B cell (primary cell): ENCODE measurements at places on chromosomes 4 and X.

DNA sequence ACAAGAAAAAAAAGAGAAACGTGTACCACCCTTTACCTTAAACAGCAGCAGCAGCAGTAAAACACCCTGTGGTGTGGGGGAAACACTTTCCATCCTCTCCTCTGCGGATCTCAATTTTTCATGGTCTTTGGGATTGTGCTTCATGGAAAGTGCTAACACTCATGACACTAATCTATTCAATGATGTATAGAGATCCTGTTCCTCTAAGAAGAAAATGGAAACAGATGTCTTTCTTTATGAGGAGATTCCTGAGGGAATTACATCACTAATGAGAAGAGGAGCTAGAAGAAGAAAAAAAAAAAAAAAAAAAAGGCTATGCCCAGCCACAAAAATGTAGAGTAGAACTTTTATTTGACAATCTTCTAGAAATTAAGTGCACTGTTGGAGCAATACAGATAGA lies 62.9 kb upstream of the NDST3 start:
- H3K36me3 ChIP-seq: no peaks in the 10 kb centered on the region
- H3K4me1 ChIP-seq: no peaks in the 10 kb centered on the region
- no peak overlapping the region for H3K4me3 ChIP-seq
- H3K27me3 ChIP-seq: no peaks in the 10 kb centered on the region
- H3K27ac ChIP-seq: no peak overlapping the region
- no peak for DNase-seq

- peaks cover 6% of the 10 kb centered on the region for H3K27me3 ChIP-seq
- DNase-seq: no peak
These were observed 1.2 kb downstream of the SPOCK3 start for GRCh38 chr4:167232805-167233684.

GRCh38 chr4:69115851-69116213 lies 19.6 kb downstream of the UGT2B7 start:
- H3K36me3 ChIP-seq: no peaks in the 10 kb centered on the region
- no peak overlapping the region for H3K27ac ChIP-seq
- H3K4me3 ChIP-seq: no peak overlapping the region
- H3K4me1 ChIP-seq: no peaks in the 10 kb centered on the region
- no peak for DNase-seq

DNA sequence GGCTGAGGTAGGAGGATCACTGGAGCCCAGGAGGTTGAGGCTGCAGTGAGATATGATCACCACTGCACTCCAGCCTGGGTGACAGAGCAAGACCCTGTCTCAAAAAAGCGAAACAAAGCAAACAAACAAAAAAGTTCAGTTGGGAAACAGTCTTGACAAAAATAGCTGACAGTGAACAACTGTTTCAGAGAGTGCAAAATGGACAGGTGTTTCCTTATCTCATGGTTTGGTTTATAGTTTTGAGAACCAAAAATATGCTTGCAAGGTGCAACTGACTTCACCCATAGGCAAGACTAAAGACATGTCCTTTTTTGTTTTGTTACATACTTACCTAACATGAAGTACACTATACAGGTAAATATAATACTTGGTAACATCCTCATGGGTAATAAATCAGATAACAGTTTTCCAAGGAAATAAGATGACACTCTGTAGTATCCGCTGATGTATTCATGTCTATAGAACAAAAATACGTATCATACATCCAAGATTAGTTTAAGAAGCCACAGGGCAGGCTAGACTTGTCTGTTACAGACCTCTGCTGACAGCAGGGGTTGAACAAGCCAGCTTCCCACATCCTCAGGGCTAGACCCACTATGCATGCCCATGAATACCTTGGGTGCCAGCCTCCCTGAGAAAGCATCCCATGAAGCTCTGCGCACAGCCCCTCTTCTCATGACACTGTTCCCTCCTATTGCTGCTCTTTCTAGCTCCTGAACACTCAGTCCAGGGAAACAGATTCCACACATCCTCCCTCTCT lies 59.3 kb downstream of the ABCG2 start:
- H3K36me3 ChIP-seq: no peaks in the 10 kb centered on the region
- DNase-seq: no peak
- H3K27ac ChIP-seq: no peak overlapping the region
- H3K27me3 ChIP-seq: no peaks in the 10 kb centered on the region
- H3K4me1 ChIP-seq: no peaks in the 10 kb centered on the region
- H3K4me3 ChIP-seq: no peak overlapping the region

GRCh38 chr4:40264497-40264896 lies 67.7 kb downstream of the RHOH start:
- no peak for DNase-seq
- H3K4me3 ChIP-seq: no peak overlapping the region
- no peaks in the 10 kb centered on the region for H3K27me3 ChIP-seq
- H3K36me3 ChIP-seq: no peaks in the 10 kb centered on the region
- H3K27ac ChIP-seq: no peak overlapping the region

DNA sequence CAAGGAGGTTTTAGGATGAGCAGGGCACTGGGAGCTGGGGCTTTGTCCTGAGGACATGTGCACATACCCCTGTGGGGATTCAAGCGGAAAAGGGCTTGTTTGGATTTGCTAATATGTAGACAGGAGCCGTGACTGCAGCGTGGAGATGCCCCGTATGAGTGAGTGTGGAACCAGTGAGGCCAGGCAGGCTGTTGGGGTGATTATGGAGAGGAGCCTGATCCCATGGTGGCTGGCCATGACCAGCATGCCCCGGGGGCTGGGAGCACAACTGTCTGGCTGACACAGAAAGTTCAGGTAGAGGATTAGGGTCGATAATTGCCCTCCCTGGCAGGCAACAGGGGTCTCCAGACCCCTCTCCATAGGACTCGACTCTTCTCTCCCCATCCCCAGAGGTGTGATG lies 68.8 kb upstream of the STX18 start:
- no peak overlapping the region for H3K4me3 ChIP-seq
- no peaks in the 10 kb centered on the region for H3K27me3 ChIP-seq
- no peaks in the 10 kb centered on the region for H3K36me3 ChIP-seq
- no peaks in the 10 kb centered on the region for H3K4me1 ChIP-seq
- DNase-seq: no peak

- H3K36me3 ChIP-seq: no peaks in the 10 kb centered on the region
- no peaks in the 10 kb centered on the region for H3K27me3 ChIP-seq
- DNase-seq: no peak
- no peaks in the 10 kb centered on the region for H3K4me1 ChIP-seq
These were observed 88.2 kb upstream of the TFDP3 start for GRCh38 chrX:133306316-133306715.

DNA sequence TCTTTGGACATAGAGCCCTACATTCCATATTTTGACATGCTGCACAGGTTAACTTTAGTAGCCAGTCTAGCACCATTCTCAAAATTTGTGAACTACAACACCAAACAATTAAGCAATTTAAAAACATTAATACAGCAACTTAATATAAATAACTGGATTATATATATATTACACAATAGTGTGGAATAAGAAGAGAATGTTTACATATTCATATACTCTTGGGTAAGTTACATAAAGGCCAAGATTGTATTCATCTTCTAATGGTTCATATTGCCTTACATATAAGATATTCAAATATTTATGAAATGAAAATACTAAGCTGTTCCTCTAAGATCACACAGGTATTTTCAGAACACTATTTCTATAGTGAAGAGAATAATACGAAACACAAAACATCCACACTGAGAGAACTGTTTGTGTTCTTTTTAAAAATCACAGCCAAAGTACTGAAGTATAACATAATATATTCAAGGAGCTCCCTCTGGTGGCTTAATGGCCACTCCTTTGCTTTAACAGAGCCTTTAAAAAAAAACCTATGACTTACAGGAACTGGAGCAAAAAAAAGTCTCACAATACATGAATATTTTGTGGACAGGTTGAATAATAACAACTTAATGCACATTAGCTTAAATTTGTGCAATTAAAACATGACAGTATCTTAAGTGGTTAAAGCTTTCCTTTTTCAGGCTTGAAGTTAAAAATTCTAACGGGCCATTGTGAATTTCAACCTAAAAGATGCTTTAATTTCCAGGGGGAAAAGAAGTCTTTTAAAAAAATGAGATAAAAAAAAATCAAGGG lies 46.2 kb downstream of the NEK1 start:
- H3K4me1 ChIP-seq: no peaks in the 10 kb centered on the region
- DNase-seq: peak; percentile 64
- no peaks in the 10 kb centered on the region for H3K36me3 ChIP-seq
- H3K4me3 ChIP-seq: no peak overlapping the region
- no peak overlapping the region for H3K27ac ChIP-seq

- H3K4me1 ChIP-seq: no peaks in the 10 kb centered on the region
- no peak overlapping the region for H3K4me3 ChIP-seq
- H3K27me3 ChIP-seq: no peaks in the 10 kb centered on the region
- H3K27ac ChIP-seq: no peak overlapping the region
These were observed 327.8 kb downstream of the ADGRL3 start for GRCh38 chr4:61527888-61528287.

DNA sequence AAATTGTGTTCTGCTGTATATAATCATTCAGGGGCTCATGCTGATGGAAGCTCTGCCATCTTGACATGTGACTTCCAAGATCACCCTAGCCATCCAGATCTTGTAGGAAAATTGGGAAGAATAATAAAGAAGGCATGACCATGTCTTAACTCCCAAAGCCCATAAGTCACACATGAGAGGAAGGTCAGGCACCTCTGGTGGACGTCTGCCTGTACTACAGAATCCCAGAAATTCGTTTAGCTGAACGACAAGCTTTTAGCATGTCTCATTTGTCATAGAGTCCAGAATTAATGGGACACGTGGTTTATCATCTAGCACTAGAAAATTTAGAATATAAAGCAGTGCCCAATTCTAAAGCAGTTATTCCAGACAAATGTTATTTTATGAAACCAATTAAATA lies 212.7 kb downstream of the CENPC start:
- H3K36me3 ChIP-seq: no peaks in the 10 kb centered on the region
- no peak overlapping the region for H3K27ac ChIP-seq
- no peaks in the 10 kb centered on the region for H3K4me1 ChIP-seq
- no peak overlapping the region for H3K4me3 ChIP-seq

GRCh38 chr4:168522356-168522755 lies 25.5 kb downstream of the PALLD start:
- H3K27me3 ChIP-seq: no peaks in the 10 kb centered on the region
- H3K36me3 ChIP-seq: no peaks in the 10 kb centered on the region
- no peak overlapping the region for H3K27ac ChIP-seq
- H3K4me3 ChIP-seq: no peak overlapping the region
- DNase-seq: no peak

DNA sequence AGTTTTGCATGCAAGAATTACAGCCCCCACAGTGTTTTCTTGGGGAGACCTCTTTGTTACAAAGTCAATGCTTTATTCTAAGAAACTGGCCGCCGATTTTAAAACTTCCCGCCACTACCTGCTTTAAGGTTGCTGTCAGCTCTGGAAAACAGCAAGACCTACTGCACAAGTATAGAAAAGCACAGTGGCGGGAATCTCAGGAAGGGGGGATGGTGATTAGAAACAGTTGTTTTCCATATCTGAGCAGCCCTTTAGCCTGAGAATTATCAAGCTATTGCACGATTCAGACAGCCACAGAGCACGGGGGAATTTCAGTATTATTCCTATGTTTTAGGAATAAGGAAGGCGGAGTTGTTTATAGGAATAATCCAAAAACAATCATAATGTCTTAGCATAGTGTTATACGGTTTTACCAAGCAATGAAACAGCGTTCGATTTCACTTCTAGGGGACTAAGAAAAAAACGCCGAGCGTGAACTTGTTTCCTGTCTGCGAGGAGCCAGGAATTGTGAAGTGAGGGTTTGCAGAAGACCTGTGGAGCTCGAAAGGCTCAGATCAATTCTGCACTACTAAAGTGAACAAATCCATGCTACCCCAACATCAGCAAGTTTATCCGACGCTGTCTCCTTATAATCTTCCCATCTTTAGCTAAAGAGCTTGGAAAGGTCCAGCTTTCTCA lies 81.3 kb downstream of the HMGN5 start:
- H3K27ac ChIP-seq: no peak overlapping the region
- peak overlapping the region; percentile 59 for H3K4me3 ChIP-seq
- no peaks in the 10 kb centered on the region for H3K36me3 ChIP-seq
- no peaks in the 10 kb centered on the region for H3K4me1 ChIP-seq
- no peaks in the 10 kb centered on the region for H3K27me3 ChIP-seq
- peak; percentile 5 for DNase-seq

DNA sequence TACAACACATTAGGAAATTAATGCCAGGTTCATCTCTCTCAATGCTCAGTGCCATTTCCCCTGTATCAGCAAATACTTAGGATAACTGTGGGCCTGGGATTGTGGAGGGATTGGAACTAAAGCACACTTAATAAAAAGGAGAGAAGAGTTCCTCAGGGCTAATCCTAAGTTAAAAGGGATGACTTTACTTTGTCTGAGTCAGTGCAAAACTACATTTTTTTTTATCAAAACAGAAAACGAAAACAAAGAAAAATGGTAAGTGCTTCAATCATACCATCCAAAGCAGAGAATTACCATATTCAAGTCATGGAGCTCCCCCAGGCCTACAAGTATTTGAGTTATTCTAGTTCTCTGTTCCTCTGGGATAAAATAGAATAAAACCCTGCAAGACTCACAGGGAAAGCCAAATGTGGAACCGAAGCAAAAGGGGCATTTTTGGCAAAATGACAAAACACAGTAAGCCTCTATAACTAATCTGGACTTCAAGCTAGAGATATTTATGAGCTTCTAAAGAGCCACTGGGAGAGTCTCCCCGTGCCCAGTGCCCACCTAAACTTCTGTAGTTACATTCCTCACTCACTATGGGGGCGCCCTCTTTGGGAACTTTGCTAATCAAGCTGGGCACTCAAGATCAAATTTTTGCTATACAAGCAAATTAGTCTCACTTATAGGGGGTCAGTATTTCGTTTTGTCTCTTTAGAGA lies 53.4 kb downstream of the PALLD start:
- H3K27ac ChIP-seq: no peak overlapping the region
- H3K27me3 ChIP-seq: no peaks in the 10 kb centered on the region
- no peak for DNase-seq
- H3K4me3 ChIP-seq: no peak overlapping the region

DNA sequence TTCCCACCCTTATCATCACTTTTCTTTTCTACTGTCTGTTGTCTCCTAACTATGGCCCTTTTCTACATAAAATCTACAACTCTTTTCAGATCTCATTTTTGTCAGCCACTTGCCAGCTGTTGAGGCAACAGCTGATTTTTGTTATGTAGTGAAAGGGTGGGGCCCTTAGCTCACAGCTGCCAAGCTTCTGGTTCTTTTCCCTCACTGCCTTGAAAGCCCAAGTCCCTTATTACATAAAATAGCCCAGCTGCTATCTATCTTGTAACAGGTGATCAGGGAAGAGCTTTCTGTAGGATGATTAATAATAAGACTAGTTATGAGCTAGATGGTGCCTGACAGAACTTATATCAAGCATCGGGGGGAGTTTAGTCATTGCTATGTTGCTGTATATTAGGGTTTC lies 45.9 kb downstream of the ADGRL3 start:
- no peaks in the 10 kb centered on the region for H3K36me3 ChIP-seq
- no peak overlapping the region for H3K4me3 ChIP-seq
- H3K27me3 ChIP-seq: no peaks in the 10 kb centered on the region
- no peak for DNase-seq

GRCh38 chrX:69231903-69232302 lies 66.7 kb upstream of the PJA1 start:
- DNase-seq: no peak
- no peaks in the 10 kb centered on the region for H3K36me3 ChIP-seq
- H3K27me3 ChIP-seq: no peaks in the 10 kb centered on the region

- no peak for DNase-seq
- H3K27me3 ChIP-seq: no peaks in the 10 kb centered on the region
- no peak overlapping the region for H3K4me3 ChIP-seq
- H3K27ac ChIP-seq: no peak overlapping the region
These were observed 65.6 kb downstream of the DCAF8L1 start for GRCh38 chrX:27915617-27916016.
